Activated CD8-positive, alpha-beta T cell treated with anti-CD3 and anti-CD28 coated beads, Interleukin-2, amount 10 ng/mL, durations not matched to agents 7 days and 5 days (primary cell): ENCODE measurements at places on chromosomes 4 and X.

DNA sequence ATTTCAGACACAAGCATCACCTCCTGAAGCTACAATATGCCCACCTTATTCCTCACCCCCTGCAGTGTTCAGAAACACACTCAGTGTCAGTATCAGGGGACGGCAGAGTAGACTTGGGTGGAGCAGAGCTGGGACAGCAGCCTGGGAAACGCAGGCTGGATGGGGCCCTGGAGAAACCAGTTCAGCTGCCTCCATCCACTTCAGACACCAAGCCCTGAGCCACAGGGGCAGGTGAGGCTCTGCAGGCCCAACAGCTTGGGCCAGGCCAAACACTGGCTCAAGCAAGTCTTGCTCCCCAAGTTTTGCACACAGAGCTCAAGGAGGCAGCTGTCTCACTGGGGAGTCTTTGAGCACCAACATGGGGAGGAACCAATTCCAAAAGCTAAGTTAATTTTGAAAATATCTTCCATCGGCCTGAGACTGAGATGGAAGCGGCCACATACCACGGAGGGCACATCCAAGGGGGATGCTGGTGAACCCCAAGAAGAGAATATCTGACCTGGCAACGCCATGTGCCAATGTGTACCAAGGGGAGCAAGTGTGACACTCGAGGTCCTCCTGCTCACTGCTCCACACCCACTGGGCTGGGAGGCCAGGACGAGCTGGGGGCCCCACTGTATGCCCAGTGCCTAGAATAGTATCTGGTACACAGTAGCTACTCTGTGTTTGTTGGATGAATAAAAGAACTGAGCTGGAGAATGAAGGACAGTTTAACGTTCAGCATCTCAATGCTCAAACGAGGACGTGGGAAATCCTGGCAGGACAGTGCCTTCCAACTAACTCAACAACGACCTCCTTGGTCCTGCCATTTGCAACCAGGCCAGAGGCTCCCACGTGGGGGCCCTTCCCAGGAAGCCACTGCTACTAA is 45.6 kb downstream of the PPP2R2C start:
- peaks cover 4% of the 10 kb centered on the region for H3K4me1 ChIP-seq
- H3K27ac ChIP-seq: no peak overlapping the region
- peaks cover 2% of the 10 kb centered on the region for H3K27me3 ChIP-seq
- H3K36me3 ChIP-seq: no peaks in the 10 kb centered on the region
- no peak for DNase-seq

DNA sequence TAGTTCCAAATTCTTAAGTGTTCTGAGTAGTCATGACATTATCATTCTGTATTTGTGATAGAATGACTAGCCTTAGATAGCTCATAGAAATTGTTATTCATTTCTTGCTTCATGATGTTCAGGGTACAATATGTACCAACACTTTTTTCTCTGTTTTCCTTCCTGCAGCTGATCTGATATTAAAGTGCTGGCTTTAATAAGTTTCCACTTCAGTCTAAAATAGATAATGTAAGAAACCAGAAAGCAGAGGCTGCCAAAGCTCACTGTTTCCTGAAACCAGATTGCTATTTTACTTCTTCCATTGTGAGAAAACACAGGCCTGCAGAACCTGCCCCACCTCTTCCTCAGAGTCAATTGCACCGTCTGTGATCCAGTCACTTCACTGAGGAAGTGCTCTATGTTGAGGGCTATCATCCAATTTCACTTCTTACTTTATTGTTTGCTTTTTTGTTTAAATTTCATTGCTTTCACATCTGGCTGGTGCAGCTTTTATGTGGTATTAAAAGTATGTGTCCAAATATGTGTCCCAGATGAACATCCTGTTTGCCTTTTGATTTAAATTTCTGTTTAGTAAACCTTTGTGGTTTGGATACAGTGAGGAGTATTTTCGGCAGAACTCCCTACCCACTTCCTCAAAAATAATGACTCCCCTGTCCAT is 652.1 kb downstream of the ANKRD50 start:
- no peak overlapping the region for H3K27ac ChIP-seq
- DNase-seq: no peak
- H3K36me3 ChIP-seq: no peaks in the 10 kb centered on the region
- H3K27me3 ChIP-seq: peaks cover 6% of the 10 kb centered on the region

- no peak overlapping the region for H3K27ac ChIP-seq
- no peaks in the 10 kb centered on the region for H3K4me1 ChIP-seq
- no peak overlapping the region for H3K4me3 ChIP-seq
- no peak for DNase-seq
Observed at GRCh38 chr4:81682492-81682891, 210.8 kb upstream of the RASGEF1B start.

DNA sequence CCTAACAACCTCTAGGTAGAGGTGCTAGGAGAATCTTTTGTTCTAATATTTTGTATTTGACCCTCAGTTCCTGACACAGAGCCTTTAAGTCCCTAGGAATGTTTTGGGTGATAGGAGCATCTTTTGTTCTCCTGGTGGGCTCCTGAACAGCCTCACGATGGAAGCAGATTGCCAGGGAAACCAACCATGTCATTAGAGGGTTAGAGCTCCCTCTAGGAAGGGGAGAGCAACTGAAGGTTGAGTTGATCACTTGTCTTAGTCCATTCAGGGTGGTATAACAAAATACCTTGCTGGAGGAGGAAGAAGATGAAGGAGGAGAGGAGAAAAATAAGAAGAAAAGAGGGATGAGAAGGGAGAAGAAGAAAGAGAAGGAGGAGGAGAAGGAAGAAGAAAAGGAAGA is 9.2 kb downstream of the VCX start:
- DNase-seq: no peak
- H3K27ac ChIP-seq: no peak overlapping the region
- H3K4me1 ChIP-seq: no peaks in the 10 kb centered on the region
- H3K4me3 ChIP-seq: no peak overlapping the region
- H3K27me3 ChIP-seq: no peaks in the 10 kb centered on the region

- H3K27ac ChIP-seq: peak overlapping the region; percentile 99
- H3K4me3 ChIP-seq: peak overlapping the region; percentile 89
- no peaks in the 10 kb centered on the region for H3K27me3 ChIP-seq
- H3K4me1 ChIP-seq: peaks cover 43% of the 10 kb centered on the region
Observed at GRCh38 chrX:48520976-48521352, 644 bp upstream of the EBP start.

DNA sequence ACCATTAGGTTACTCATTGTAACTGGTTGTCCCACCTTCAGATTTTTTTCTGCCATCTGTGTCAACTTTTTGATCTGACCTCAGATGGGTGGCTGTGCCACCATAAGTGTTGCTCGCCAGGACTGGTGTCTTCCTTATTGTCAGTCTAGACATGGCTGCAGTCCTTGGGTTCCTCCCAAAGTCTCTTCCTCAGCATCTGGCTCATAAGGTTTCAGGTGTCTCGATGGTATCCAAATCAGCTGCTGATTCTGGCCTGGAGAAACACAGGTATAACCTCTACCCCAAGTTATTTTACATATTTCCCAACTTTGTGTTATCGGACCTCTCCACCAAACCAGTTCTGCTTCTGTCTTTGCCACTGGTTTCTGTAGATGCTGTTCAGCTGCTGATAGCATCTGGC is 158.5 kb downstream of the ZNF518B start:
- no peak overlapping the region for H3K27ac ChIP-seq
- DNase-seq: no peak
- peaks cover 4% of the 10 kb centered on the region for H3K27me3 ChIP-seq
- no peaks in the 10 kb centered on the region for H3K4me1 ChIP-seq
- H3K36me3 ChIP-seq: no peaks in the 10 kb centered on the region

- H3K27ac ChIP-seq: no peak overlapping the region
- no peaks in the 10 kb centered on the region for H3K36me3 ChIP-seq
- H3K27me3 ChIP-seq: no peaks in the 10 kb centered on the region
Observed at GRCh38 chr4:69848028-69848427, 11.9 kb downstream of the SULT1E1 start.

GRCh38 chrX:38117485-38117884 is 103.2 kb downstream of the SRPX start:
- no peak overlapping the region for H3K27ac ChIP-seq
- no peaks in the 10 kb centered on the region for H3K36me3 ChIP-seq
- no peak for DNase-seq
- no peaks in the 10 kb centered on the region for H3K27me3 ChIP-seq
- H3K4me1 ChIP-seq: no peaks in the 10 kb centered on the region

DNA sequence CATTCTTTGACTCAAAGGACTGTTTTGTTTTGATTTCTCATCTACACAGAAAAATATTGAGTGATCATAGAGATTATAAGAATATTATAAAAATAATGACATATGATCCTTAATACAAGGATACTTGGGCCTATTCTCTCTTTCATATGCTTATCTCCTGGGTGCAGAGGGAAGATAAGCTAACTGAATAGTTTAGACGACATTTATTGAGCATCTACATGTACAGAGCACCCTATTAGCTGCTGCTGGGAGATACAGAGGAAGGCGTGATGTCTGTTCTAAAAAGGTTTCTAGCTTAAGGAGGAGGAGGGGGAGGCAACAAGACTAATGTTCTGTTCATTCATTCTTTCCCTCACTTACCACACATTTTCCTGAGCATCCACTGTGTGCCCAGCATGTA is 106.8 kb downstream of the HDAC8 start:
- no peak for DNase-seq
- no peak overlapping the region for H3K4me3 ChIP-seq
- H3K27me3 ChIP-seq: no peaks in the 10 kb centered on the region
- H3K4me1 ChIP-seq: no peaks in the 10 kb centered on the region
- no peak overlapping the region for H3K27ac ChIP-seq
- peaks cover 12% of the 10 kb centered on the region for H3K36me3 ChIP-seq

GRCh38 chr4:34512616-34513015 is 1731.7 kb downstream of the ARAP2 start:
- DNase-seq: no peak
- H3K27me3 ChIP-seq: no peaks in the 10 kb centered on the region
- H3K4me1 ChIP-seq: no peaks in the 10 kb centered on the region
- no peaks in the 10 kb centered on the region for H3K36me3 ChIP-seq

- H3K4me1 ChIP-seq: peaks cover 56% of the 10 kb centered on the region
- DNase-seq: no peak
- H3K27me3 ChIP-seq: no peaks in the 10 kb centered on the region
- no peak overlapping the region for H3K27ac ChIP-seq
- H3K36me3 ChIP-seq: peaks cover 12% of the 10 kb centered on the region
Observed at GRCh38 chrX:40082447-40083119, 15.2 kb downstream of the BCOR start.

DNA sequence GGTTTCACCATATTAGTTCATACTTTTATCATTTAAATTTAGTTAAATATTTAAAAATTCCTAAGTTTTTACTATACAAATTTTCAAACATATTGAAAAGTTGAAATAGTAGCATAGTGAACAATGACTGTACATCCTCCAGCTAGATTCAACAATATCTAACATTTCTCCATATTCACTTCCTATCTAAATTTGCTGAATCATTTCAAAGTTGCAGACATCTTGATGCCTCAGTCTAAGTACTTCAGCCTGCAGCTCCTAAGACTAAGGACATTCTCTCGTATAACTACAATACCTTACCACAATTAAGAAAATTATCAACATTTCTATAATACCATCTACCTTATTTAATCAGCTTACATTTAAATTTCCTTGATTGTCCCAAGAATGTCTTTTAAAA is 132.7 kb downstream of the TMEM164 start:
- H3K36me3 ChIP-seq: peaks cover 7% of the 10 kb centered on the region
- H3K4me1 ChIP-seq: no peaks in the 10 kb centered on the region
- no peak overlapping the region for H3K4me3 ChIP-seq
- H3K27ac ChIP-seq: no peak overlapping the region
- H3K27me3 ChIP-seq: no peaks in the 10 kb centered on the region
- DNase-seq: no peak

DNA sequence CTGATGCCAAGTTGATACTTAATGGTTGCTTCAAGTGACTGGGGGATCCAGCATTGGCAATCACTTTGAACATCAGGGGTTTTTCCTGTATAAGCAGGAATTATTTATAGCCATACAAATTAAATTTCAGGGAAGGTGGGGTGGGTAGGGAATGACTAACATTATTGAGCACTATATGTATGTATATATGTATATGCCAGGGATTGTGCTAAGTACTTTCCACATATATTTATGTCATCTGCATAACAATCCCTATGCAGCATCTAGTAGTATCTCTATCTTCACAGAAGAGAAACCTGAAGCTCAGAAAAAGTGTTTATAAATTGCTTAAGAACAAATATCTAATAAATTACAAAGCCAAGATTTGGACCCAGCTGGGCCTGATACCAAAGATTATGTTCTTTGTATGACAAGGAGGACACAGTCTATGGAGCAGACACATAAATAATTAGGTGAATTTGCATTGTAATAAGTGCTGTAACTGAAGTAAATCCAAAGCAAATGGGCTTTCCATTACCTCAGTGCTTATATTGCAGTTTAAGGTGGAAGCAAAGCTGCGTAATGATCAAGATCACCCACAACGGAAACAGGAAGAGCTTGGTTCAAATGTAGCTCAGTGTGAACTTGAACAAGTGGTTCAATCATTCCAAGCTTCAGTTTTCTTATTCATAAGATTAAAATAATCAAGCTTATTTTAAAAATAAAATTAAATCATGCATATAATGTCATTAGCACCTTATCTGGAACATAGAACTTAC is 18.9 kb upstream of the RASGEF1B start:
- no peak overlapping the region for H3K4me3 ChIP-seq
- H3K27ac ChIP-seq: peak overlapping the region; percentile 63
- peaks cover 40% of the 10 kb centered on the region for H3K4me1 ChIP-seq

- no peaks in the 10 kb centered on the region for H3K4me1 ChIP-seq
- H3K4me3 ChIP-seq: no peak overlapping the region
- H3K27ac ChIP-seq: no peak overlapping the region
- H3K27me3 ChIP-seq: no peaks in the 10 kb centered on the region
- no peak for DNase-seq
- H3K36me3 ChIP-seq: no peaks in the 10 kb centered on the region
Observed at GRCh38 chr4:83870328-83870950, 334.5 kb downstream of the GPAT3 start.
